ENCODE measurements at places on chromosomes 16 and 17.
A peak's percentile ranks its signal among the peaks of the same experiment; 100 is the strongest.

DNA sequence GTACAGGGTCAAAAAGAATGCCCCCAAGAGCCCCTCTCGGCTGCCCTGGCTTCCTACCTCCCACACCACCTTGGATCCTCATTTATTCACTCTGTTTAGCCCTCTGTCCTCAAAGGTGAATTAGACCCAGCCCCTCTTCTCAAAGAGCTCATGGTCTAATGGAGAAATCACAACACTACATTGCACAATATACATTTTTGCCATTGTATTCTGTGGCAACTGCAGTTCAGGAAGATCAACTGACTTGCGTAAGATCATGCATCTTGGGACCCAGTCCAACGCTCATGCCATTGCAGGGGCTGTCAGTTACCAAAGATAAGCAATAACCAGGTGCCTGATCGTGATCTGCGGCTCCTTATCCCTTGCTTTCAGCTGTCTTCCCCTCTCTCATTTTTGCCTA is 1.4 kb downstream of the KRT38 start:
- ATAC-seq: no peak

GRCh38 chr16:11202260-11203091 is 53.5 kb downstream of the SOCS1 start:
- peak; percentile 6 for ATAC-seq

- no peak for ATAC-seq
These were observed 9.7 kb upstream of the RAI1 start for GRCh38 chr17:17671369-17672129.

- ATAC-seq: no peak
These were observed 1094.9 kb upstream of the EEF2KMT start for GRCh38 chr16:6192532-6192931.

DNA sequence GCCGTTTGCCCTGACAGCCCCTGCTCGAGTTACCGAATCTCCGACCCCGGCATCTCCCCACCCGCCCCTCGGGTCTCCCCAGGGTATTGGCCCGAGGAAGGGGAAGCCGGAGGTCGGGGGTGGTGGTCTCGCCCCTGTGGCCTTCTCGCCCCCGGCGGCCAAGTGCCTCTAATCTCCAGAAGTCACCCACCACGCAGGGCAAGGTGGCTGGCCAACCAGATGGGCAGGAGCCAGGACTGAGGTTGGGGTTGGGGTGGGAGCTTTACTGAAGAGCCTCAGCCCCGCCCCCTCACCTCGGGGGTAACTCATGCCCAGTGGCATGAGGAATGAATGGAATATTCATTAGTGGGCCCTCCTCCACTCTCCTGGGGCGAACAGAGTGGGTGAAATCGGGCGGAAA is 637 bp downstream of the DHRS11 start:
- ATAC-seq: no peak

GRCh38 chr17:10120109-10120485 is 78.3 kb downstream of the GAS7 start:
- no peak for ATAC-seq

DNA sequence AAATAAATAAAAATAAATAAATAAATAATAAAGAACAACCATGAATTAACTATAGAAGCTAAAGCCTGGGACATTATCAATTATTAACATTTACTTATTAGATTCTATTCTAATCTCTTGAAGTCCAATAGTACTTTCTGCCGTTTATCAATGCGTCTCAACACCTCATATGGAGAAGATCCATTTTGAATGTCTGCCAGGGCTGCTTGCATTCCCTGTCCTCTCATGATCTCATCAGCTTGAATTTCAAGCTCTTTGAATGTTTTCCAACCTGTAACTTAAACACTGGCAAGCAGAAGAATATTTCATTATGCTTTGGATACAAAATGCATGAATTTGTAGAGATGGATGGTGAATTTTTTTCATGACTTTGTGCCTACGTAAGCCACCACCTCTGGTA is 191.9 kb upstream of the ANKFN1 start:
- ATAC-seq: no peak

GRCh38 chr17:50269477-50270434 is 4.5 kb upstream of the TMEM92 start:
- ATAC-seq: peak; percentile 64

- no peak for ATAC-seq
These were observed 378.9 kb downstream of the WWOX start for GRCh38 chr16:78478267-78478861.

GRCh38 chr17:76720211-76720610 is 6.2 kb downstream of the JMJD6 start:
- ATAC-seq: no peak

- ATAC-seq: no peak
These were observed 584.9 kb downstream of the CDH13 start for GRCh38 chr16:83211711-83212110.

GRCh38 chr17:34306466-34306865 is 12.8 kb upstream of the CCL8 start:
- ATAC-seq: no peak

GRCh38 chr16:87487361-87487924 is 5.4 kb downstream of the ZCCHC14 start:
- ATAC-seq: peak; percentile 42

DNA sequence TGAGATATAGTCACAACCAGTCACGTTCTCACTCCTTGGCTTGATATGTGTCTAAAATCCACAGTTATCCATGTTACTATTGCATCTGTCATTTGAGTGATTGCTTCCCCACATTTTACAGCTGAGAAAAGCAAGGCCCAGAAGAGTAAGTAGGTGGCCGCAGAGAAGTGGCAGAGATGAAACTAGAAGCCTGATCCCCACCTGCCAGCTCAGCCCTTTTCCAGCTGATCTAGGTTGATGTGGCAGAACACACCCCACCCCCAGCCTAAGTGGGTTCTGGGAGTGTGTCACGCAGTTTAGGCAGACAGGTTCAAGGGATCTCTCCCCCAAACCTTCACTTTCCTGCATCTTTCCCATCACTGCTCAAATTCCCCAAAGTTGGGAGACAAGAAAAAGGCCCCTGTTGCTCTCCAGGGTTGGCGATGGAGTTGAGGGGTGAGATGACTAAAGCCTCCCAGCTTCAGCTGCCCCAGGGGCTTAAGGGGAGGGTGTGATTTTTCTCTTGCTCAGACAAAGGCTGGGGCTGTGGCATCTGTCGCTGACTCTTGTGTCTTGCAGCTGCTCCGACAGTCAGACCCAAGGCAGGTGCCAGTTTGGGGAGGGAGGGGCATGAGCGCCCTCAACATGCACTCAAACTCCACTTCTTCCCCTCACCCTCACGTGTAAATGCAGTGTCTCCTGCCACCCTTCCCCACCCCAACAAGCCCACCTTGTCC is 48.9 kb upstream of the LHX1 start:
- ATAC-seq: no peak

DNA sequence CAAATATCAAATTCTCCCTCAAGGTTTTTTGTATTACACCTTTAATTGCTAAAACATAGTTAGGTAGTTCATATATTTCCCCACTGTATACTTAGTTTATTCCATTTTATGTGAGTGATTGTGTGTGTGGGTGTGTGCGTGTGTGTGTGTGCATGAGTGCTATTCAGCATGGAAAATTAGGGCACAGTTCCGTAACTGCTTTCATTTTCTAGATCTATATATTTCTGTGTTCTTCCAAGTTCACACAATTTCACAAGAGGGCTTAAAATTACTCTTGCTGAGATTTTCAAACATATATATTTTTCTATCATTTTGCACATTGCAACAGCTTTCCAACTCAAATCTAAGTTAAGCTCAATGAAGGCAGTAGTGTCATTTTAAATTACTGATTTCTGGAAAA is 782.9 kb upstream of the SOX9 start:
- no peak for ATAC-seq

- ATAC-seq: peak; percentile 28
These were observed 15.7 kb downstream of the ADAM11 start for GRCh38 chr17:44774271-44775135.

Measured in activated CD4-positive, CD25-positive, alpha-beta regulatory T cell treated with anti-CD3 and anti-CD28 coated beads, Interleukin-2, amount 50 U/mL, for 24 hours (primary cell).